Stimulated activated CD8-positive, alpha-beta memory T cell treated with anti-CD3 and anti-CD28 coated beads, Interleukin-4, amount 100 ng/mL, for 1 hour (primary cell): ENCODE measurements at places on chromosomes 2 and 18.

DNA sequence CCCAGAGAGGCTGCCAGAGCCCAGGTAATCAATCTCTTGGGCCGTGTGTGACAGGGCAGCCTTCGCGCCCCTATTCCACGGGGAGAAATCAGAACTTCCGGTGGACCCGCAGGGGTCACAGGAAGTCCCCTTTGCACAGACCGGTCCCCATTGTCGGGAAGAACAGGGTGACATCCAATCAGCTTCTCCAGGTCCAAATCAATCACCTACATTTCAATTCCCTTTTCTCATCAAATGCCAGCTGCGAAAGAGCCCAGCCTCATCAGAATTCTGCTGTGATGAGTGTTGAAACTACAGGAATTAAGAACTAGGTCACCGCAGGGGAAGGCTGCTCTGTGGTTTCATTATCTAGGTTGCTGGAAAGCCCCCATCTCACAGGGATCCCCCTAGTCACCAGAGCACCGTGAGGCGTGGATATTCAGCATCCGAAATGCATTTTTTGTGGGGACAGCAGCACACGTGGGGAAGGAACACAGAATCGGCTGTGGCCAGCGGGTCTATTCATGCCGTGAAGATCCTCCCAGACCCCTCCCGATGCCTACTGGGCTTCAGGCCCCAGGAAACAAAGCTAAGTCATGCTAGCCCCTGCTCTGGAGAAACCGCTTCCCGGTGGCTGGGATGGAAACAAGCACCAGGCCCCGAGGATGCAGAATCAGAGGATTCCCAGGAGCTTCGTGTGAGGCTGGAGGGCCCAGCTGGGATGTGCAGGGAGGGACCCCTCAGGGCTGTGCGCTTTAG lies 193.7 kb upstream of the ID2 start:
- peak; percentile 30 for DNase-seq

- no peak for DNase-seq
Observed at GRCh38 chr2:43946685-43947084, 49.1 kb downstream of the LRPPRC start.

GRCh38 chr18:42839408-42839807 lies 276.1 kb downstream of the RIT2 start:
- no peak for DNase-seq

- DNase-seq, result no peak
Observed at GRCh38 chr2:33034784-33035183, 88.0 kb downstream of the LTBP1 start.

DNA sequence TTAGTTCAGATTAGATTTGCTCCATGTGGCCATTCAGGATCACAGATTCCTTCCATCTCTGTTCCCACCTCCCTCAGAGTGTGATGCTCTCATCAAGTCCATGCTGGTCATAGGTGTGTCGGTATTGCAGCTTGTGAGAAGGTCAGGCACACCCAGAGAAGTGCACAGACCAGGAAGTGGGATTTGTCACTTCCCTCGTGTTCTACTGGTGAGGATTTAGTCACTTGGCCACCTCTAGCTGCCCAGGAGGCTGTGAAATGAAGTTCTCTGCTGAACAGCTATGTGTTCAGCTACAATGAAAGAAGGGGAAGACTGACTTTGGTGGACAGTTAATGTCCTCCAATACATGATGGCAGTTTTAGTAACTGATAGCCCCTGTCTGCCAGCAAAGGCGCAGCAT lies 3.5 kb upstream of the LANCL1 start:
- no peak for DNase-seq

DNA sequence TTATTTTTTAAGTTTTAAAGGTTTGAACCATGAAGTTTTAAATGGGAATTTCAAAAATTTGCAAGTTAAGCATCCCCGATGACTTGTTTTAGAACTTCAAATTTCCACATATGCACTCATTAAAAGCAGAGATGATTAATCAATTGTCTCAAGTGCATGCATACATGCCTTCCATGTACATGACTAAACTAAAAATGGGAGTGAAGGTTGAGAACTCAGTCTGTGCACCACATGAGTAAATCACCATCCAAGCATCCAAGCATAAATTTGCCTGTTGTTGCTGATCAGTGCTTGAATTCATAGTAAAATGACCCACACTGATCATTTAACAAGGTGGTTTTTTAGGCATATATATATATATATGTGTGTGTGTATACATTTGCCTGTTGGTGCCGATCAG lies 249.8 kb downstream of the ARHGAP15 start:
- no peak for DNase-seq

DNA sequence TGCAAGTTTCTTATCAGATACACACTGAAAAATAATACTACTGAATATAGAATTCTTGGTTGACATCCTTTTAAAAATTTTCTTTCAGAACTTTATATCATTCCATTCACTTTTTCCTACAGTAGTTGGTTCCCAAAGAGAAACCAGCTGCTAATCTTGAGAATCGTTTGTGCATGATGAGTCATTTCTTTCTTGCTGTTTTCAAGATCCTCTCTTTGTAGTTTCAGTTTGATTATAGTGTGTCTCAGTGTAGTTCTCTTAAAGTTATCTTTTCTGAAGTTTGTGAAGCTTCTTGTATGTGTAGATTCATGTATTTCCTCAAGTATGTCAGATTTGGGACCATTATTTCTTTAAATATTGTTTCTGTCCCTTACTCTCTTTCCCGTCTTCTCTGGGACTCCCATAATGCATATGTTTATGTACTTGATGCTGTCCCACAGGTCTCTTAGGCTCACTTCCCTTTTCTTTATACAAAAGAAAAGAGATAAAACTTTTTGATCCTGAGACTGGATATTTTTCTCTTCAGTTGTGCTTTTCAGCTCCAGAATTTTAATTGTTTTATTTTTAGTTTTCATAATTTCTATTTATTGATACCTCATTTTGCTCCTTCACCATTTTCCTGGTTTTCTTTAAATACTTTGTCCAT lies 801.0 kb downstream of the TDRD15 start:
- DNase-seq, result no peak

- DNase-seq, result no peak
Observed at GRCh38 chr18:74734013-74734444, 136.4 kb downstream of the ZNF407 start.

GRCh38 chr18:30150586-30151250 lies 891.8 kb downstream of the DSC3 start:
- DNase-seq, result no peak
